ENCODE measurements at places on chromosomes 5 and 9.

- no peak for DNase-seq
Measured at GRCh38 chr5:175652741-175653663, 4.9 kb upstream of the HRH2 start.

DNA sequence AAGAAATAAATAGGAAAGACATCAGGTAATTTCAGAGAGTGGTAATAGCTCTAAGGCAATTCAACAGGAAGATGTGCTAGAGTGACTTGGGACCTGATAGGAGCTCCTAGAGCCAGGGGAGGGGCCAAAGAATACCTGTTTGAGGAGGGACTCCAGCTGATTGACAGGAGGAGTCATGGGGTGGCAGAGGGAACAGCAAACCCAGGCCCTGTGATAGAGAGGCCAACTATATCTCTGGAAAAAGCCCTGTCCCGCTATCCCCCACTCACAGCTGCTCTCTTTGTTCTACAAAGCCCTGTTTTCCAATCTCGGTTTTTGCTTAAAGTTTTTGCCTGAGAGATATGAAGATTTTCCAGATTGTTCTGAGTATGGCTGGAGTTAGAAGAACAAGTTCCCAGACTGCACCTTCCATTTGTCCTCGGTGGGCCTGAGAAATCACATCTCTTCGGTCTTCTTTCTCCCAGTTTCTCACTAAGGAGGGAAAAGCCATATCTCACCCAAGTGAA lies 9.0 kb upstream of the NSD1 start:
- no peak for DNase-seq

DNA sequence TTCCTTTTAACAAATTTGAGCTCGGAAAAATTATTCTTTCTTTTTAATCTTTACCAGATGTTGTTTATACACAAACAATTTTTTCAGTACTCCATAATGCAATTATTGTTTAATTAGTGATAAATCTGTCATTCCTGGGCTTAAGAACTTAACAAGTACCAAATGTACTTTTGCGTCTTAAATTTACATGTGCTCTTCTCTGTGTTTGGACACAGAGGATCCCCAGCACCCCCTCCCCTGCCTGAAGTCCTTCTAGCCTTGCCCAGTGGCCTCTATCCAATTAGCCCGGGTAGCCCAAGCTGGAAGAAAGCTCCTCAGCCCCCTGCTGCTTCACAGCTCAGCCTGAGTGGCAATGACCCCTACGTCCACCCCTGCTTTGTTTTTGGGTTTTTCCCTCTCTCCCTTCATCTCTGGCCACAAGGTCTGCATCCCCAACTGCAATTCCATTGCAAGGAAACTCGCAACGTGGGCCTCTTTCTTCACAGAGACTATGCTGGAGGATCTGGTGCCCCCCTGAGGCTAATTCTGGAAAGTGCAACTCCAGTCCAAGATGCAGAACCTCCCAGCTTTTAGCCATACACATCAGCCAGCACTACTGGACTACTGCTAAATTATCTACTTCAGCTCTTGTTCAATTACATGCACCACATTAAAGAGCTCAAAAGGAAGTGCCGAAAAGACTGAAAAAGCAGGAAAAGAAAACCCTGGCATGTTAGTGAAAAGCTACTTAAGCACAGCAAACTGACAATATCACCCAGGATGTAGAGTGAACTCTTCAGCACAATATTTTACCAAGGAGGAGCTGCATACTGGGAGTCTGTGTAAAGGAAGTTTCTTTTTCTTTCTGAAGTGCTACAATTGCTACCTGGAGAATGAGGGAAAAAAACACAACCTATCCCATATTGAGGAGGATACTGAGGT lies 186.2 kb downstream of the FANCC start:
- peak; percentile 63 for DNase-seq

DNA sequence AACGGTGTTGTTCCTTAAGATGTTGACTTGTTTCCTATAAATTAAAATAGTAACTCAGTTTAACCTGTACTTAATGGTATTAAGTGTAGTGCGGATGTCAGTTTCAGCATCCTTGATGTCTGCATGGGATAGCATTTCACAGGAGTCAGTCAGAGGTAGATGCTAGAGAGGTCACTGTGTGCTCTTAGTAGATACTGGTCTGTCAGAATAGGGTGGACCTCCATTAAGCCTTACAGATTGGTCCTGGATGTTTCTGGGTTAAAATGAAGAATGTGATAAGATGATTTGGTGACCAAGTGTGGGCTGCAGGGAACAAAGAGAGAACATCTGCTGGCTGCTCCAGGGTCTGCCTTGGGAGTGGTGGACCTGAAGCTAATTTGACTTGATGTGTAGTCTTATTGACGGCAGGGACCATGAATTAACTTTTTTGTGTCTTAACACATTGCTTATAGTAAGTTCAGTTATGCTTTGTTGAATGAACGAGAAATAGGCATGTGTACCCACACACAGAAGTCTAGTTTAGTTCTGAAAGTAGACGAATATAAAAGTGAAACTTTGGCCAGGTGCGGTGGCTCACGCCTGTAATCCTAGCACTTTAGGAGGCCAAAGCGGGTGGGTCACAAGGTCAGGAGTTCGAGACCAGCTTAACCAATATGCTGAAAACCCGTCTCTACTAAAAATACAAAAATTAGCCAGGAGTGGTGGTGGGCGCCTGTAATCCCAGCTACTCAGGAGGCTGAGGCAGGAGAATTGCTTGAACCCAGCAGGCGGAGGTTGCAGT lies 12.5 kb downstream of the RAB24 start:
- DNase-seq = no peak

GRCh38 chr9:116381350-116381749 lies 227.8 kb downstream of the PAPPA start:
- DNase-seq = no peak

- peak; percentile 51 for DNase-seq
Measured at GRCh38 chr9:90287567-90288274, 354.9 kb downstream of the DIRAS2 start.

- DNase-seq = no peak
Measured at GRCh38 chr9:94160594-94161501, 76.6 kb downstream of the PTPDC1 start.

DNA sequence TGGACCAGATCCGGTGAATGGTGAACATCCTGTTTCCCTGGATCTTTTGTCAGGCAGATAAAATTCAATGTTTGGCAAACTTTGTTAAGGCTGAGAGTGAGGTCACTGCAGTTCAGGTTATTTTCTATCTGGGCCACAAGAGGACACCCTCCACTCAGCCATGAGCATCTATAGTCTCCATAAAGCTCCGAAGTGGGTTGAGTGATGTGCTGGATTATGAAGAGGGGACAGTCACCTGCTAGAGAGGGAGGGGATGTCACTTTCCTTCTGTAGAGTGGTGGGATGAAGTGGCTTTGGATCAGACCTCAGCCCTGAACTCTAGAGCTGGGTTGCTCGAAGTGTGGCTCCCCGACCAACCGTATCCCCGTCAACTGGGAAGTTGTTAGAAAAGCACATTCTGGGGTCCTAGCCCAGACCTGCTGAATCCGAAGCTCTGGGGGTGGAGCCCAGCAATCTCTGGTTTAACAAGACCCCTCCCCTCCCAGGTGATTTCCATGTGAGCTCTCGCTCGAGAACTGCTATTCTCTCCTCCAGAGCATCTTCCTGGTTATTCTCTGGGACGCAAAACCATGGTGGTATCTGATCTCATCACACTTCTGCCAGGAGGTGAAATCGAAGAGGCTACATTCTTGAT lies 31.8 kb upstream of the FGF1 start:
- peak; percentile 75 for DNase-seq

GRCh38 chr5:56175021-56175420 lies 58.1 kb downstream of the ANKRD55 start:
- no peak for DNase-seq

DNA sequence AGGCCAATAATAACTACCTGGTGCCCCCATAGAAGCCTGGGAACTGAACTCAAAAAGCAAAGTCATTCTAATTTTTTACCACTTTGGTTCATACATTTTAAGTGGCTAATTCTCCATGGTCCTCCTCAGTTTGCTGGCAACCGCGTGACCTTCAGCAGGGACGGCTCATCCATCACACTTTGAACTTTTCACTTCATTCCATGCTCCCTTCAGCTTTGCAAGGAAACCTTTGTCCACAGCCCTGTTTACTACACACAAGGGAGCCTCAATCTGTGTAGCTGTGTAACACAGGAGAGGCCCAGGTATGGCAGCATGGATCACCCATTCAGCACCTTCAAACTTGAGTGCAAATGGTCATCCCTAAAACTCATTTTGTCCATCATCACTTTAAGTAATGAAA lies 552.4 kb downstream of the IRX1 start:
- no peak for DNase-seq

DNA sequence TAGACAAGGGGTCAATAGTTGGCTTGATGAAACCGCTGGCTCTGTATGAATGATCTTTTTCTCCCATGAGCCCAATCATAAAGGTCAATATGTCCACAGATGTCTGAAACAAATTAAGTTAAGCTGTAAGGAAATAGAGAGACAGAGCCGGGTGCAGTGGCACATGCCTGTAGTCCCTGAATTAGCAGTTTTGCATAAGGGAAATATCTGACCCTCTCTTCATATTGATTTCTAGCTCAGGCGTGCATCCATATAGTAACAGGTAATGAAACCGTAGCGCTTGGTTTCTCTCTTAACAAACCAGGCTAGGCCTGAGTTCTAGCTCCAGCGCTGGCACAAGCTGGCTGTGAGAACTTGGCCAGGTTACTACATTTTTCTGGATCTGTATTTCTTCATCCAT lies 118.1 kb upstream of the ERCC6L2 start:
- no peak for DNase-seq

DNA sequence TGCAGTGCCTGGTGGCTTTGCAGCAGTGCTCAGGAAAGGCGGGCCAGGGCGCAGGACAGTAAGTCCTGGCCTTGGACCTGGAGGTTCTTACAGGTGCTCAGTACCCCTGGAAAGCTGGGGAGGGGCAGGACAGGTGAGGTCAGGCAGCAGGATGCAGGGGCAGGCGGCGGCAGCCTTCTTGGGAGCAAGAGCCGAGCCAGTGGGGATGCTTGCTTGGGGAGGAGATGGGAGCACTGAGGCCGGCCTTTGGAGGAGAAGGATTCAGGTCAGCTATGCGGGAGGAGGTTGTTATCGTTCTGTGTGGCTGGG lies 98.0 kb downstream of the COL5A1 start:
- DNase-seq = no peak

DNA sequence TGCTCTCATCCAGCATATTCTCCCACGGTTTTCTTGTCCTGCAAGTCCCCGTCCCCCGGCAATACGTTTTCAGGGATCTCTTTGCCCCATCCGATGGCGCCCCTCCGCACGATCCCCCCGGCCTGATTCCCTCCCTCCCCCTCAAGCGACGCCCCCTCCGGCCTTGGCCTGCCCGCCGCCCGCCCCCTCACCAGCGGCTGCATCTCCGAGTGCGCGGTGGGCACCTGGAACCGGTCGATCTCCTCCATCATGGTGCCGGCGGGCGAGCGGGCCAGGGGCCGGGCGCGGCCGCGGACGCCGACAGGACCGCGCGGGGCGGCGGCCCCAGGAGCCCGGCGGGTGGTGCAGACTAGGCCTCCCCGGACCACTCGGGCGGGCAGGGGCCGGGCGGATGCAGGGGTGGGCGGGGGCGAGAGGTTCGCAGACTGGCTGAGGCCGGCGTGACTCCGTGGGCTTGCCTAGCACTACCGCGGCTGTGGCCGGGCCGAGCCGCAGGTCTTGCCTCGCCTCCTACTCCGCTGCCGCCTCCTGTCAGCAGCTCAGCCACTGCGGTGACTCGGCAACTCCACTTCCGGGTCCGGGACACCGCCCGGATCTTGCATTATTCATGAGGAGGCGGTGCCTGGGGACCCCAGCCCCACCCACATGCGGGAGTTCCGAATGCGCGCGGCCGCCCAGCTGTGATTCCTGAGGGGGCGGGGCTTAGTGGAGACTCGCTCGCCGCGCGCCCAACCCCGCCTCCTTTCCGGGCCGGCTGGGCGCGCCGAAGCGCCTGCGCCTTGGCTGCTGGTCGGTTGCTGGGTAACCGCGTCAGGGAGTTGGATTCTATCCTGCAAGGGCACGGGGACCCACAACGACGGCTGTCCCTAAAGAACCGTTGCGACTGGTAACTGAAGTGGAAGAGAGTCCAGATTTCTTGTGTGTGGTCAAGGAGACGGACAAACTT lies at the start of the genes DNAI1 and FAM219A:
DNAI1 (plus strand) TSS at position 793 of the 946 bp plus-strand sequence. CDS start 201 bp downstream, outside the sequence.
FAM219A (minus strand) TSS at position 558 of the 946 bp plus-strand sequence; CDS start at position 251, 307 bp downstream.
- DNase-seq = peak; percentile 90
